Liver (tissue), 10 donors: ENCODE measurements at places on chromosomes 7 and 10.

GRCh38 chr10:86254526-86255174 lies 111.9 kb downstream of the GRID1 start:
- no peaks in the 10 kb centered on the region for H3K27me3 ChIP-seq
- no peak overlapping the region for H3K4me3 ChIP-seq
- no peak overlapping the region for H3K27ac ChIP-seq
- H3K36me3 ChIP-seq = no peaks in the 10 kb centered on the region
- no peaks in the 10 kb centered on the region for H3K4me1 ChIP-seq

DNA sequence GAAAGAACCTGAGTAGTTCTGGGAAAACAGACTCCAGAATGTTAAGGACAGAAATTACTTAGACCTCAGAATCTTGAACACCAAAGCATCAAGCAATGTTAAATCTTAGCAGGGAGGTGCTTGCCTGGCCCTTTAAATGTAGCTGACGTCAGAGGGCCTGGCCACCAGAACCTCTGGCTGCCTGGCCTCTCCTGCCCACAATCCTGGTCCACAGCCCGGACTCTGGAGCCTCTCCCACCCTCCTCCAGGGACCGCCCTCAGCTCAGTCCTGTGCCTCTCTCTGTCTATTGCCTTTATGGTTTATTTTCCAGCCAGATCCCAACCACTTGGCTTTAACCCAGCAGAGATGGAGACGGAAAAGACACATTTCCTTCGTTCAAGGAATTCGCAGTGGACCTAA lies 42.2 kb upstream of the EGR2 start:
- no peaks in the 10 kb centered on the region for H3K36me3 ChIP-seq
- no peak overlapping the region for H3K4me3 ChIP-seq
- H3K27me3 ChIP-seq = no peaks in the 10 kb centered on the region
- DNase-seq = no peak

- no peak for DNase-seq
- H3K27me3 ChIP-seq = no peaks in the 10 kb centered on the region
- H3K4me3 ChIP-seq = no peak overlapping the region
- H3K4me1 ChIP-seq = no peaks in the 10 kb centered on the region
- H3K27ac ChIP-seq = no peak overlapping the region
Measured at GRCh38 chr7:157628456-157628855, 291.7 kb downstream of the DNAJB6 start.

GRCh38 chr7:98852826-98853225 lies 17.0 kb downstream of the TMEM130 start:
- H3K27ac ChIP-seq = no peak overlapping the region
- H3K36me3 ChIP-seq = no peaks in the 10 kb centered on the region
- no peak for DNase-seq
- H3K27me3 ChIP-seq = no peaks in the 10 kb centered on the region
- H3K4me3 ChIP-seq = no peak overlapping the region
- H3K4me1 ChIP-seq = no peaks in the 10 kb centered on the region

DNA sequence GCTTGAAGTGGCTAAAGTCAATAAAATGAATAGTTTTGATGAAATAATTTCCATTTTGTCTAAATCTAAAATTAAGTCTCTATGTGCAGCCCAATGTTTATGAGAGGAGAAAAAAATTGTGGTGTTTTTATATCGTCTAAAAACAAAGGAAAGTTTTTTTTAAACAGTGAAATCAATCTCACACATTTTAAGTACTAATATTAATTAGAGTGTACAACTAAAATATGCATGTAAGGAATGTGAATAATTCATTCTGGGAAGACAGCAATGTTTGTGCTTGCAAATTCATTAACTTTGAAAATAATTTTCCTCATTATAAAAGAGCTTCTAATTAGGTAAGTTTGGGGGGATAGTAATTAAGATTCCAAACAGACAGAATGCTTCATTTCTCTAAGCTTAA lies at the start of gene NPVF:
Gene NPVF (minus strand): TSS at position 101 of the 400 bp plus-strand sequence. CDS start 47 bp downstream, at position 54.
- H3K36me3 ChIP-seq = no peaks in the 10 kb centered on the region
- no peak within 1 kb of the TSS for H3K4me3 ChIP-seq
- no peaks in the 10 kb centered on the region for H3K27me3 ChIP-seq

DNA sequence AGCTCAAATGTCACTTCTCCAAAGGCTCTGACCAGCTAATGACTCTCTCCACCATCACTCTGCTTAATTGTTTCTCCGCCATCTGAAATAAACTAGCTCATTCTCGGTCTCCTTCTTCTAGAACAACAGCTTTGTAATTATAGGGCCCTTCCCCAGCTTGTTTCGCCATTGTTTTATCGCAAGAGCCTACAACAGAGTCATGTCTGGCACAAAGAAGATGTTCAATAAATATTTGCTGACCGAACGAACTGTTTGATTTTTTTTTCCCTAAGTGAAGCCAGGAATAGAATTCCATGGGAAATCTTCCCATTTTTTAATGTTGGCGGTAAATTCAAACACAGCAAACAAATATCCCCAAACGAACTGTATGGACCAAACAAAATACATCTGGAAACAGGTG lies 63.8 kb upstream of the NMT2 start:
- no peak overlapping the region for H3K4me3 ChIP-seq
- H3K4me1 ChIP-seq = peaks cover 3% of the 10 kb centered on the region
- H3K27ac ChIP-seq = no peak overlapping the region
- H3K27me3 ChIP-seq = no peaks in the 10 kb centered on the region
- DNase-seq = no peak
- H3K36me3 ChIP-seq = no peaks in the 10 kb centered on the region

DNA sequence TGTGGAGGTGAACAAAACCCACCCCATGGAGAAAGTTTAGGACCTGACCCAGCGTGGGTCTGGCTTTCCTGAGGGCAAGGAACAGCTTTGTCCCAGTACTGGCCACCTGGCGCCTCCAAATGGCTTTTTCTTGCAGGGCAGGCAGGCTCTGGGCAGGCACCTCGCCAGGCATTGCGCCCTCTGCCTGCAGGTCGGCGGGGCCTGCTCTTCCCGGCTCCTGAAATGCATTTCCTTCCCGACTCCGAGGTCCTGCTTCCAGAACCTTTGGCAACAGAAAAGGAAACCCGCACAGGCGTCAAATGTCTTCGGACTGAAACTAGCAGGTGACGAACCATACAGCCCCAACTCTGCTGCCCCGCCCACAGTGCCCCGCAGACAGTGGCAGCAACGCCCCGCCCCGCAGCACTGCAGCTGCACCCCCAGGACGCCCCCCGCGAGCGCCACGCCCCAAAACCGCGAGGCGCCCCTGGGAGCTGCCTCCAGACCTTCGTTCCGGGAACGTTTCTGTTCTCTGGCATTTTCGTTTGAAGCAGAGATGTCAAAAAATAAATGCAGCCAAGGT lies 65.5 kb downstream of the C10orf143 start:
- no peak overlapping the region for H3K27ac ChIP-seq
- no peaks in the 10 kb centered on the region for H3K36me3 ChIP-seq

GRCh38 chr7:106864298-106865081 lies 592 bp upstream of the PIK3CG start:
- no peaks in the 10 kb centered on the region for H3K27me3 ChIP-seq
- peak overlapping the region; percentile 61 for H3K27ac ChIP-seq
- no peak overlapping the region for H3K4me3 ChIP-seq
- DNase-seq = no peak
- H3K36me3 ChIP-seq = no peaks in the 10 kb centered on the region

GRCh38 chr10:19816411-19817230 lies at the start of gene PLXDC2:
Gene PLXDC2 (plus strand): TSS chr10:19816432.
- H3K27ac ChIP-seq = peak within 1 kb of the TSS; percentile 88
- peak within 1 kb of the TSS; percentile 53 for H3K4me3 ChIP-seq
- H3K4me1 ChIP-seq = peaks cover 29% of the 10 kb centered on the region
- H3K27me3 ChIP-seq = no peaks in the 10 kb centered on the region
- peak; percentile 39 for DNase-seq
- no peaks in the 10 kb centered on the region for H3K36me3 ChIP-seq

GRCh38 chr7:155913291-155913690 lies 101.0 kb upstream of the SHH start:
- no peaks in the 10 kb centered on the region for H3K36me3 ChIP-seq
- no peak overlapping the region for H3K4me3 ChIP-seq
- no peak for DNase-seq
- H3K4me1 ChIP-seq = peaks cover 3% of the 10 kb centered on the region
- H3K27ac ChIP-seq = no peak overlapping the region
- no peaks in the 10 kb centered on the region for H3K27me3 ChIP-seq

- no peaks in the 10 kb centered on the region for H3K27me3 ChIP-seq
- peaks cover 65% of the 10 kb centered on the region for H3K4me1 ChIP-seq
- no peak overlapping the region for H3K27ac ChIP-seq
- H3K36me3 ChIP-seq = no peaks in the 10 kb centered on the region
Measured at GRCh38 chr7:150381096-150381495, 2.0 kb downstream of the ZNF775 start.

DNA sequence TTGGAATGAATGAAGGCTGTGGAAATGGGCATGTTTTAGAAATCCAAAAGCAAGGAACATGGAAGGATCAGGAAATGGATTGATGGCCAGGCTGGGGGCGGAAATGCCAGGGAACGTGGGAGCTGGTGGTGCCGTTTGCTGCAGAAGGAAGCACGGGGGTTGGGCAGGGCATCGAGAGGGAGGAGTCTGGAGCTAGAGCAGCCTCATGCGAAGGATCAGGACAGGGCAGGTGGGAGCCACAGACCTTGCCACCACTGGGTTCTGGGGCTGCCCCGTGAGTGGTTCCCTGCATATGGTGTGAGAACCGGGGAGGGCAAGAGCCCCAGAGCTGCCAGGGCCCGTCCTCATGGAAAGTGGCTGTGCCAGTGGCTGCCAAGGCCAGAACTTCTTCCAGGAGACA lies 193.8 kb upstream of the ZNF32 start:
- no peaks in the 10 kb centered on the region for H3K4me1 ChIP-seq
- H3K27me3 ChIP-seq = no peaks in the 10 kb centered on the region
- no peaks in the 10 kb centered on the region for H3K36me3 ChIP-seq
- H3K4me3 ChIP-seq = no peak overlapping the region
- no peak overlapping the region for H3K27ac ChIP-seq

DNA sequence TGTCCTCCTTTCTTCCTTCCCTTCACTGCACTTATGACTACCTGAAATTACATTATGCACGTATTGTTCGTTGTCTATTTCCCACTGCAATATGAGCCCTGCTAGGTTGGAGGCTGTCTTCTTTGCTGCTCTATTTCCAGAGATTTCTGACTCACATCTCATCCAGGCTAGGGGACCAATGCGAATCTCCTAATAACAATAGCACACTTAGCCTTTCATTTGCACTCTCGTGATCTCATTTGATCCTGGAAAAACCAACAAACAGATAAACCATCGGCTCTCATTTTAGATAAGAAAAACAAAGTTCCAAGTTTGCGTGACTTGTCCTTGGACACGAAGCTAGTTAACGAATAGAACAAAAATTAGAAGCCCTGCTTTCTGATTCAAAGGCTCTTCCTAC lies 1.4 kb downstream of the ZNF438 start:
- no peaks in the 10 kb centered on the region for H3K36me3 ChIP-seq
- H3K4me3 ChIP-seq = no peak overlapping the region
- H3K4me1 ChIP-seq = peaks cover 6% of the 10 kb centered on the region
- no peak overlapping the region for H3K27ac ChIP-seq
- DNase-seq = no peak
- H3K27me3 ChIP-seq = no peaks in the 10 kb centered on the region
